ENCODE measurements at places on chromosomes 13 and 19.

GRCh38 chr19:37790244-37790925 lies 11.0 kb upstream of the ZNF573 start:
- no peak for DNase-seq

GRCh38 chr13:24167666-24168391 lies 7.3 kb downstream of the SPATA13 start:
- DNase-seq, result no peak

- no peak for DNase-seq
These were observed 65.2 kb downstream of the COLGALT1 start for GRCh38 chr19:17620696-17621095.

DNA sequence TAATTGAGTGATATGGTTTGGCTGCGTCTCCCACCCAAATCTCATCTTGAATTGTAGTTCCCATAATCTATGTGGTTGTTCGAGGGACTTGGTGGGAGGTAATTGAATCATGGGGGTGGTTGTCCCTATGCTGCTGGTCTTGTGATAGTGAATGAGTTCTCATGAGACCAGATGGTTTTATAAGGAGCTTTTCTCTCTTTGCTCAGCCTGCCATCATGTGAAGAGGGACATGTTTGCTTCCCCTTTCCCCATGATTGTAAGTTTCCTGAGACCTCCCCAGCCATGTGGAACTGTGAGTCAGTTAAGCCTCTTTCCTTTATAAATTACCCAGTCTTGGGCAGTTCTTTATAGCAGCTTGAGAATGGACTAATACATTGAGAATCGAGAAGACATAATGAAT lies 480.1 kb downstream of the GPC5 start:
- DNase-seq, result no peak

DNA sequence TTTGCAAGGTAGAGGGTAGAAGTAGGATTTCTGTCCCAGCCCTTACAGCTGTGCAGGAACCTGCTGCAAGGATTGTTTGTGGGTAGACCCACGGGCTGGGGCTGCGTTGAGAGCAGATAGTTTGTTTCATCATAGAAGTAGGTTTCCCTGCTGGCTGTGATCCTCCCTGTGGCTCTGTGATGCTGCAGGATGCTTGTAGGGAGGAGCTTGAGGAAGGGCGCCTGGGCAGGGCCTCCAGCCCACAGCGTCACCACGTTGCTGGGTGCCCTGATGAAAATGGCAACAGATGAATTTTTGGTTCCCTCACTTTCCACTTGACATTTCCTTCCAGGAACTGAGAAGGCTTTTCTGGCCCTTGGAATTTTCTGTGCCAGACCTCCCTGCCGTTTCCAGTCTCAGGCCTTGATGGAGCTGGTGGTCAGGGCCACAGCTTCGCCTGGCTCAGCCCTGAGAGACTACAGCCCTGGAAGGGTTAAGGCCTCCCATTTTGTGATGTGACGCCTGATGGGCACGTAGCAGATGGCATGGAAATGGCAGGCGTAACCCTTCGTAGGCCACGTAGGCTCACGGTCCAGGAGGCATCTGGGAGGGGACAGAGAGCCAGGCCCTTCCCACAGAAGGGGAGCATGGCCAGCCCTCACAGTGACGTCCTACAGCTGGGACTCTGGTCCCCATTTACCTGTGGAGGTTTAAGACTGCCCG lies 42.2 kb downstream of the GATAD2A start:
- no peak for DNase-seq

GRCh38 chr19:34575206-34575605 lies 93.6 kb downstream of the WTIP start:
- DNase-seq, result no peak

DNA sequence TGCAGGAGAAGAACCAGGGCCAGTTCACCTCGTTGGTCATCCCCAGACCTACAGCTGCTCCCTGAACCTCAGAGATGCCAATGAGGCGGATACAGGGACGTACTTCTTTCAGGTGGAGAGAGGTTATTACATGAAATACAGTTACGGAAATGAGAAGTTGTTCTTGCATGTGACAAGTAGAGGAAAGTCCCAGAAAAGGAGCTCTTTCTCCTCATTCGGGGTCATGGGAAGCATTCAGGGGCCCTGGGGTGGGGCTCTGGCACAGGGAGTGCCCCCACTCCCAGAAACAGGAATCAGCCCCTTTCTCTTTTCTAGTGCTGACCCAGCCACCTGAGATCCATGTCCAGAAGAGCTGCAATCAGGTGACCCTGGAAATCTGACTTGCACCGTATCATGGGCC lies 4.5 kb upstream of the SIGLEC9 start:
- DNase-seq, result no peak

GRCh38 chr13:99033814-99034213 lies 56.0 kb upstream of the DOCK9 start:
- peak; percentile 33 for DNase-seq

GRCh38 chr19:29320086-29320485 lies 107.1 kb upstream of the UQCRFS1 start:
- DNase-seq, result no peak
